ENCODE measurements at places on chromosomes 2 and 18. TPM values are rescaled to one million over a fixed set of nuclear protein-coding genes. Genes with fewer than 3 reads are reported as not detected.

CCDC102B gene
- total RNA-seq: 0.81 TPM

REG3A gene
- total RNA-seq: not detected

DYSF gene
- total RNA-seq: 0.56 TPM

NTSR2 gene
- total RNA-seq: not detected

SLC8A1 gene
- total RNA-seq: 0.29 TPM

MYO5B gene
- total RNA-seq: 9.2 TPM

WDR75 gene
- 38.3 TPM for total RNA-seq

NAT8 gene
- total RNA-seq: not detected

REG1B gene
- not detected for total RNA-seq

GKN1 gene
- total RNA-seq: 0.94 TPM

LYG2 gene
- total RNA-seq: 0.18 TPM

TCF23 gene
- total RNA-seq: not detected

CCL20 gene
- 7.8 TPM for total RNA-seq

CROCC2 gene
- not detected for total RNA-seq

GTF2A1L gene
- total RNA-seq: not detected

C1GALT1C1L gene
- total RNA-seq: 2.3 TPM

PIGN gene
- total RNA-seq: 9.5 TPM

KLHL14 gene
- total RNA-seq: not detected

NT5C1B gene
- total RNA-seq: not detected

DAPL1 gene
- total RNA-seq: not detected

RIF1 gene
- 13.1 TPM for total RNA-seq

FN1 gene
- 307 TPM for total RNA-seq

CNGA3 gene
- not detected for total RNA-seq

DHX57 gene
- 19.0 TPM for total RNA-seq

STARD6 gene
- total RNA-seq: not detected

SERPINB13 gene
- not detected for total RNA-seq

CEBPZ gene
- 66.6 TPM for total RNA-seq

IL36G gene
- total RNA-seq: not detected

G6PC2 gene
- not detected for total RNA-seq

GPR45 gene
- not detected for total RNA-seq

DSC2 gene
- total RNA-seq: 1.3 TPM

DLGAP1 gene
- total RNA-seq: not detected

MTLN gene
- total RNA-seq: 117 TPM
